Retinal pigment epithelial cell (primary cell): ENCODE measurements at places on chromosomes 2 and 18.

- DNase-seq, result no peak
Measured at GRCh38 chr2:156323754-156324153, 8.8 kb downstream of the NR4A2 start.

DNA sequence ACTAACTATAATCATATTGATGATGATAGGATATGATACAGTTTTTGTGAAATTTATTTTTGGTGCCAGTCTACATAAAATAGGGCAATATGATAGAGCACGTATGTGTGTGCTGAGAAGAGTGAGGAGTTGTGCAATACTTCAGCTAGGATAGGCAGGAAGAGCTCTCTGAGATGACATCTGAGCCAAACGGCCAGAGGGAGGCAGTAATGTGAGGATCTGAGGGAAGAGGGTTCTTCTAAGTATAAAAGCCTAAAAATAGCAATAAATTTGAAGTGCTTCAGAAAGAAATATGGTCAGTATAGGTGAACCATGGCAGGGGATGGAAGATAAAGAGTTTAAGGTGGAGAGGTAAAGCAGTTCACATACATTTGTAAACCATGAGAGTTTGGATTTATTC, 102.5 kb downstream of the OLA1 start:
- DNase-seq, result no peak

GRCh38 chr2:43114210-43114609, 112.2 kb downstream of the ZFP36L2 start:
- peak; percentile 62 for DNase-seq

DNA sequence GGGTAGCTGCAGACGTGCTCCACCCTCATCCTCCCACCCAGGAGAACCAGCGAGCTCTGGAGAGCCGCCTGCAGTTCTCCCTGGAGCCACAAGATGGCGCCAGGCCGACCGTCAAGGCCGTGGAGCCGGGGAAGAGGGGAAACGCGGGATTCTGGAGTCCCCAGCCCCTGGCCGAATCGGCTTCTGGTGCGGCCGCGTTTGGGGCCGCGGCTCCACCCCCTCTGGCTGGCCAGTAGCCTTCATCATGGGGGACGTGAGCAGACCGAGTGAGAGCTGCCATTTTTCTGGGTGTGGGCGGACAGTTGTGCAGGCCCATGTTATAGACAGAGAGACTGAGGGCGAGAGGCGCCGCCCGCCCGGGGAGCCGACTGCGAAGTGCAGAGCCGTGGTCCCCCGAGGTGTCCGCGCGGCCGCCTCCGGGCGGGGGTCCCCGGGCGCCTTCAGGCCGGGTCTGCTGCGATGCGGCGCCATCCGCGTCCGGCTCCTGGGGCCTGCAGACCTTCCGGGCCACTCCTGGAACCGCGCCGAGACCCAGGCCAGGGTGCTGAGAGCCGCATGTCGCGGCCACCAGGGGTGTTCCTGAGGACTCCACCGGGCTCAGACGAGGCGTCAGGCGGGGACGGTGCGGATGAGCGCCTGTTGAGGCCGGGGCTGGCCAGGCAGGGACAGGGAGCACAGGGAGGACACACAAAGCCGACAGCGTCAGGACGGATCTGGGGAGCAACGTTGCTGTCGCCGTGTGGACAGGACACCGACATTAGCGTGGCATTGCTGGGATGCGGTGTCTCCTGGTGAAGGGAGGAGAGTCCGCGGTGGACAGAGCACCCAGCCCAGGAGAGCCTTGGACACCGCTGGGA, 418.2 kb upstream of the HS6ST1 start:
- no peak for DNase-seq

DNA sequence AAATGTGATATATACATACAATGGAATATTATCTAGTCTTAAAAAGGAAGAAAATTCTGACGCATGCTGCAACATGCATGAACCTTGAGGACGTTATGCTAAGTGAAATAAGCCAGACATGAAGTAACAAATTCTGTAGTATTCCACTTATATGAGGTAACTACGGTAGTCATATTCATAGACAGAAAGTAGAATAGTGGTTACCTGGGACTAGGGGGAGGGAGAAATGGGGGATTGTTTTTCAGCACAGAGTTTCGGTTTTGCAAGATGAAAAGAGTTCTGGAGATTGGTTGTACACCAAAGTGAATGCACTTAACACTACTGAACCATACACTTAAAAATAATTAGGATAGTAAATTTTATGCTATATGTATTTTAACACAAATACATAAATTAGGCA, 215.9 kb upstream of the FBXO11 start:
- DNase-seq, result no peak

- DNase-seq, result no peak
Measured at GRCh38 chr18:48853588-48853987, 97.2 kb downstream of the SMAD7 start.

GRCh38 chr2:10080536-10081304, 509 bp upstream of the CYS1 start:
- DNase-seq, result no peak

DNA sequence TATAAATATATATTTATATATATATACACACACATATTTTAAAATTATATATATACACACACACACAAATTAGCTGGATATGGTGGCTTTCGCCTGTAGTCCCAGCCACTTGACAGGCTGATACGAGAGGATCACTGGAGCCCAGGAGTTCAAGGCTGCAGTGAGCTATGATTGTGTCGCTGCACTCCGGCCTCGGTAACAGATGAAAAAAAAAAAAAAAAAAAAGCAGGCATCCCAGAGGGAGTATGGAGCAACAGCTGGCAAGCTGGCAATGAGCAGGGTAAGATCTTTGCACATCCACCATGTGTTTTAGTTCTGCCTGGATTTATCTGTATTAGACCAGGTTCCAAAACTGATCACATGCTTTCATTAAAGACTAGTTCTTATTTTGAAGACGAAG, 170.1 kb downstream of the MAP2 start:
- no peak for DNase-seq
